Fibroblast of the aortic adventitia (primary cell): ENCODE measurements at places on chromosomes 3 and 15. TPM values are rescaled to one million over a fixed set of nuclear protein-coding genes. Genes with fewer than 3 reads are reported as not detected.

CASR gene
- total RNA-seq, result not detected in 2 replicates

DUOXA1 gene
- total RNA-seq, result 0.36 TPM in 1 of 2 replicates, not detected in the other

LHFPL4 gene
- not detected in 2 replicates for total RNA-seq

PLA1A gene
- total RNA-seq, result 1.1 TPM in 1 of 2 replicates, not detected in the other

OR5H2 gene
- not detected in 2 replicates for total RNA-seq

C2CD4B gene
- not detected in 2 replicates for total RNA-seq

HIGD2B gene
- not detected in 2 replicates for total RNA-seq

PLA2G4D gene
- not detected in 2 replicates for total RNA-seq

MNS1 gene
- total RNA-seq, result 3.8 and 7.0 TPM in 2 replicates

SLC15A2 gene
- total RNA-seq, result 0.18 and 0.25 TPM in 2 replicates

SLC9C1 gene
- 0.33 and 0.45 TPM in 2 replicates for total RNA-seq

TMEM108 gene
- not detected in 2 replicates for total RNA-seq

LRTM1 gene
- total RNA-seq, result not detected in 2 replicates

PLCB2 gene
- 0.27 TPM in 1 of 2 replicates, not detected in the other for total RNA-seq

FBXW12 gene
- 0.27 TPM in 1 of 2 replicates, not detected in the other for total RNA-seq

EPHA3 gene
- total RNA-seq, result 0.98 and 6.1 TPM in 2 replicates

MIX23 gene
- total RNA-seq, result 8.2 and 27.0 TPM in 2 replicates

GOLGA8O gene
- total RNA-seq, result 0.09 and 0.33 TPM in 2 replicates

KNG1 gene
- total RNA-seq, result not detected in 2 replicates
